ENCODE measurements at places on chromosomes 2 and 18.

- no peak for DNase-seq
These were observed 37.4 kb upstream of the GPC1 start for GRCh38 chr2:240397924-240398645.

DNA sequence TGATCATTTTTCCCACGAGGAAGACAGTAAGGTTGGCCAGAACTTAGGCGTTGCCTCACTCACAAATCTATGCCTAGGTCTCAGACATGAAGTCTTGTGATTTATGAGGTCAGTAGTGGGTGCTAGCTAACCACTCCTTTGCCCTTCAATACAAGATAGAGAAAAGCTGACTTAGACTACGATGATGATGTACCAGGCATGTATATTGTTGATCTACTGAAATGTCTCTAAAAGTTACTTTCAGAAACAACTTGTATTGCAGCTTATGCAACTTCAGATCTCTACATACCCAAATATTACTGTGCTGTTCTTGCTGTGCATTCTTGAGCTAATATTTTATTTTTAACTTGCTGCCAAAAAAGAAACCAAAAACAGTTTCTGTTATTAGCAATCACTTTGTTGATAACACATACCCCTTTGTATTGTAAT is 30.6 kb downstream of the MAPRE2 start:
- DNase-seq, result no peak

- DNase-seq, result no peak
These were observed 12.5 kb downstream of the MOCOS start for GRCh38 chr18:36199691-36200295.

DNA sequence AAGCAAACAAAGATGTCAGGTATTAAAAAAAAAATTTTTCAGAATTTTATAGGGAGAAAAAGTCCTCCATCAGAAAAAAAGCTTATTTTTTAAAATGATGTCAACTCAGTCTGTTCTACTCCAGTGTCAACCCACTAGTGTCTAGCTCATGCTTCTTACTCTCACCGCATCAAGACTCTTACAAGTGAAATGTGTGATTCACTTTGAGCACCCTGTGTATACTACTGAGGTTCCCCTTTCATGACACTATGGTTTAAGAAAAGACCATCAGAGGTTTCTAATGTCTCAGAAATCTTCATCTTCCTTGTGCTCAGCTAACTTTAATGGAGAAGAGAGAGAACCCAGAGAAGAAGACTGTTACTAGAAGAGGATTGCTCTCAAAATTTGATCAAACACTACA is 43.4 kb downstream of the FEZ2 start:
- DNase-seq, result no peak

- no peak for DNase-seq
These were observed 1.2 kb downstream of the STON1 start for GRCh38 chr2:48531141-48531648.

- no peak for DNase-seq
These were observed 147.9 kb downstream of the GALNT3 start for GRCh38 chr2:165645930-165646831.

DNA sequence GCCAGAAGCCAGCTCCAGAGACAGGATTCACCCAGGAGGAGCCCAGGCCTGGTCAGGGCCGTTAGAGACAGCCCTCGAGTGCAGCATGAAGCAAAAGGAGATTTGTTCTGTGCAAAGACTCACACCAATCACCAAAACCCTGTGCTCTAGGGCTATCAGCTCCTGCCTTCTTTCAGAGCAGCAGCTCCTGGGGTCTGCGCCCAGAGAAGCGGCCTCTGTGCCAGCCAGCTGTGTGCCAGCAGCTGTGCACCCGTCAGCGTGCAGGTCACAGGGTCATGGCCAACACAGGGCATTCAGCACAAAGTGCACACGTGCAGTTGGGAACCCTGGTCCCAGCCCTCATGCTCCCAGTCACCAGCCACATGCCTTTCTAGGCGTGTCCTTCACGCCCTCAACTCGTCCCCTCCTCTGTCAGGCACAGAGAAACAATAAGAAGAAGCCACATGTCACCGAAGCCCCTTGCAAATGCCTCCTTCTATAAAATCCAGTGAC is 49.3 kb downstream of the ZNF516 start:
- no peak for DNase-seq

DNA sequence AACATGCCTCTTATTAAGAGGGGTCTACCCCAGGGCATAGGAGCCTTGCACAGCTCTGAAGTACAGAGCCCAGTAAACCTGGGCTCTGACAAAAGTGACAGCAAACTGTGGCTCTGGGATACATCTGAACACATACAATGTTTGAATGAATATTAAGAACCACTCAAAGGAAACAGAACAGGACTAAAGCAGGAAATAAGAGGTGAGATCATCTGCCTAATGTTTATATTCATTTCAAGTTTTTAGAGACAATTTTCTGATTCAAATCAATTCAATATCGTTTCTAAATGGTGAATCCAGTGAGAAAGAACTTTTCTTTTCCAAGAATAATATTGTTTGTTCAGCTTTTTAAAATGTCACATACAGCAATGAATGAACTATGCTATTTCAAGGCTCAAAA is 136.7 kb upstream of the CAVIN2 start:
- no peak for DNase-seq

DNA sequence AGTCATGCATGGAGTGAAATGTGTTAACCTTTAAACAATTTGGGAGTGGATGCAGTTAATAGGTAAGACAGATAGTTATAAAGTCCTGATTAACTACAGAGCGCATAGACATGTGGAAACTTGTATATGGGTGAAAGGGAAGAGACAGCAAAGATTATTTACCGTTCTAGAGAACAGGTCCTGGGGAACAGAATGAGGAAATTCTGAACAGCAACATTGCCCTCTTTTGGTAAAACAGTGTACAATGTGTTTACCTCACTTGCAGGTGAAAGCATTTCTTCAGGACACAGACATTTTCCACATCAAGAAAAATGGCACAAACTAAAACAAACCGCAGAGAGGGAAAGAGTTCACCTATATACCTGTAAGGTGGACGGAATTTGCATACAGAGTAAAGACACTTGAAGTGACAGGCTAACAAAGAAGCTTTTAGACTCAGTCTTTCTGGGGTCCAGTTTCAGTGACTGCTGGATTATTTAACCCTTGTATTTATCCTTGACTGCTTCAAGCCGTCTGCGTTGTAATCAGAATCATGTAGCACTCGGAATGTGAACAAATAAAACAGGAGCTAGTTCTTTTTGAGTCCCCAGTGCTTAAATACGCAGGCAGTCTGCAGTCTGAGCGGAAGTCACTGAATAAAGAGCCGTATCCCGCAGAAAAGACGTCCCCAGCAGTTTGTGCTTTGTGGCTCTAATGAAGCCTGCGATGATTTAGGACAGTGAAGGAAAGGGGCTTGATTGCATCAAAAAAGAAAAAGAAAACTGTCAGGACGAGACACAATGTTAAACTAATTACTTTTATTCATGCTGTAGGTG is 364.8 kb upstream of the GALNT5 start:
- no peak for DNase-seq

DNA sequence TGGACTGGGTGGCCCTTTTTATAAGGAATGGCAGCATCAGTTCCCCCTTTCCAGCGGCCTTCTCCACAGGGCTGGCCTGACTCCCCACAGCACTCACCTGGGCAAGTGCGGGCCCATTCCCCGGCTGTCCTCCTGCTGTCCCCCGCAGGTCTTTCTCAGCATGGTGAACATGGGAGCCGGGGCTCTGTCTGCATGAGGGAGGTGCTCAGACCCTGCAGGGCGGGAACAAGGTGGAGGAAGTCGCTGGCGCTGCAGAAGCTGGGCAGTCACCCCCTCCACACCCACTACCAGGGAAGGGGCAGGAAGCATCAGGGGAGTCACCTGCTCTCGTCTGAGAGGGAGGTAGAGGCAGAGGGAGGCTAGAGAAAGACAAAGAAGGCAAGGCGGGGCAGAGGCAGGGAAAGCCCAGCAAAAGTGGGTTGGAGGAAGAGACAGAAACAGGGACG is 12.2 kb downstream of the HES6 start:
- no peak for DNase-seq

DNA sequence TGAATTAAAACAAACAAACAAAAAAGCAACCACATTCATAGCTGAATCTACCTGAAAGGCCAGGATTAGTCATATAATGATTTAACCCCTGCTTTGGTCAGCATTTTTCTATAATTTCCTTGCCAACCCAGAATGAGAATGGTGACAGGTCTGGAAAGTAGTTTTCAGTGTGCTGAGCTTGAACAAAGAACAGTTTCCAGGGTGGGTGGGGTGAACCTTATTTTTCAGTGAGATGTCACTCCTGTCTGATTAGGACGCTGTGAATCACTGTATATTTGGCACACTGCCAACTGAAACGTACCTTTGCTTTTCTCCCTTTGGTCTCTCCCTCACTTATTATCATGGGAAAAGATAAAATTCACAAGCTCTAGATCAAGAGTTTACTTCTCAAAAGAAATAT is 35.0 kb upstream of the DSC1 start:
- DNase-seq, result no peak

DNA sequence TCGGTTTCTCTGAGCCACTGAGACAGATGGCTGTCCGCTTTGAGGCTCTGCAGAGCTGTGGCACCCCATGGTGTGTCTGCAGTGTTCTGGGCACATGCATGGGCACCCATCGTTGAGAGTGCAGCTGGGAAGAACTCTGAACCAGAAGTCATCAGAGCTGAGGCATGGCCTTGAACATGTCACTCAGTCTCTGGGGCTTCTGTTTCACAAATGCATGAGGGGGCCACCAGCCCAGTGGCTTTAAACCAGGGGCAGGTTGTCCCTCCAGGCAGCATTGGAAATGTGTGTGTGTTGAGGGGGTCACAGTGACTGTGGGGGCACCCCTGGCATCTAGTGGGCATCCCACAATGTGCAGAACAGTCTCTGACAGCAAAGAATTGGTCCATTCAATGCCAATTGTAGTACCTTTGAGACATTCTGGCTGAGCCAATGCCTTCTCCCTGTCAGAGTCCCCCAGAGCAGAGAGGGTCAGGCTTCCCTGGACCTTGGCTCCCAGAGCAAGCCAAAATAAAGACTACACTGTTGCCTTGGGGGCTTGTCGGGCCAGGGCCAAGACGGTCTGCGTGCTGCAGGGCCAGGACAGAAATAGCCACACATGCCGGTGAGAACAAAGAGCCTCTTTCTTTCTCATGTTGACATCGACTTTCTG is 9.3 kb upstream of the PSMD1 start:
- DNase-seq, result no peak
